Left ventricle myocardium inferior (tissue), 1 donor: ENCODE measurements at places on chromosomes 3 and 15. TPM values are rescaled to one million over a fixed set of nuclear protein-coding genes. Genes with fewer than 3 reads are reported as not detected.

The BDH1 gene
- total RNA-seq = 90.0 TPM

GRCh38 chr3:128369121-128369703 is 97.5 kb downstream of the DNAJB8 start:
- no peaks in the 10 kb centered on the region for H3K36me3 ChIP-seq
- H3K4me1 ChIP-seq = peaks cover 65% of the 10 kb centered on the region
- peak; percentile 38 for DNase-seq
- H3K27me3 ChIP-seq = no peaks in the 10 kb centered on the region

- H3K4me3 ChIP-seq = no peak overlapping the region
- no peak overlapping the region for H3K27ac ChIP-seq
- peaks cover 2% of the 10 kb centered on the region for H3K27me3 ChIP-seq
- H3K36me3 ChIP-seq = no peaks in the 10 kb centered on the region
These were observed 67.6 kb downstream of the TUSC7 start for GRCh38 chr3:116776880-116777785.

The KBTBD12 gene
- 41.8 TPM for total RNA-seq

GRCh38 chr15:65254356-65254755 is 32.3 kb downstream of the PARP16 start:
- H3K27ac ChIP-seq = no peak overlapping the region
- H3K27me3 ChIP-seq = no peaks in the 10 kb centered on the region
- H3K36me3 ChIP-seq = peaks cover 26% of the 10 kb centered on the region
- H3K4me1 ChIP-seq = peaks cover 10% of the 10 kb centered on the region
- no peak overlapping the region for H3K4me3 ChIP-seq

- no peaks in the 10 kb centered on the region for H3K27me3 ChIP-seq
- H3K36me3 ChIP-seq = no peaks in the 10 kb centered on the region
- H3K4me1 ChIP-seq = peaks cover 2% of the 10 kb centered on the region
- no peak overlapping the region for H3K27ac ChIP-seq
- H3K4me3 ChIP-seq = no peak overlapping the region
- no peak for DNase-seq
These were observed 255.9 kb upstream of the LYSMD4 start for GRCh38 chr15:99989095-99989494.

DNA sequence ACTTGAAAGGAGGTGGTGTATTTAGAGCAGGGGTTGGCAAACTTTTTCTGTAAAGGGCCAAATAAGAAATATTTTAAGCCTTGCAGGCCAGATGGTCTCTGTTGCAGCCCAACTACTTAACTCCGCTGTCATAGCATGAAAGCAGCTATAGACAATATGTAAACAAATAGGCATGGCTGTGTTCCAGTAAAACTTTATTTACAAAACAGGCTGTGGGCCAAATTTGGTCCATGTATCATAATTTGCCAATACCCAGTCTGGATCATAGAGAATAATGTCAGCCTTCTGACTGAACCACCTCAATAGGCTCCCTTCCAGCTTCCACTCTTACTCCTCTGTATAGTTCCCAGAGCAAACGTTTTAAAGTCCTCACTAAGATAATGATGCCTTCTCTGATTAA is 638.8 kb upstream of the CFAP20DC start:
- peaks cover 7% of the 10 kb centered on the region for H3K4me1 ChIP-seq
- DNase-seq = no peak
- no peak overlapping the region for H3K27ac ChIP-seq
- H3K36me3 ChIP-seq = no peaks in the 10 kb centered on the region
- H3K27me3 ChIP-seq = no peaks in the 10 kb centered on the region

- DNase-seq = no peak
- H3K27me3 ChIP-seq = no peaks in the 10 kb centered on the region
- H3K27ac ChIP-seq = no peak overlapping the region
- no peaks in the 10 kb centered on the region for H3K36me3 ChIP-seq
- H3K4me3 ChIP-seq = no peak overlapping the region
These were observed 377.1 kb upstream of the PROK2 start for GRCh38 chr3:72161881-72162595.

DNA sequence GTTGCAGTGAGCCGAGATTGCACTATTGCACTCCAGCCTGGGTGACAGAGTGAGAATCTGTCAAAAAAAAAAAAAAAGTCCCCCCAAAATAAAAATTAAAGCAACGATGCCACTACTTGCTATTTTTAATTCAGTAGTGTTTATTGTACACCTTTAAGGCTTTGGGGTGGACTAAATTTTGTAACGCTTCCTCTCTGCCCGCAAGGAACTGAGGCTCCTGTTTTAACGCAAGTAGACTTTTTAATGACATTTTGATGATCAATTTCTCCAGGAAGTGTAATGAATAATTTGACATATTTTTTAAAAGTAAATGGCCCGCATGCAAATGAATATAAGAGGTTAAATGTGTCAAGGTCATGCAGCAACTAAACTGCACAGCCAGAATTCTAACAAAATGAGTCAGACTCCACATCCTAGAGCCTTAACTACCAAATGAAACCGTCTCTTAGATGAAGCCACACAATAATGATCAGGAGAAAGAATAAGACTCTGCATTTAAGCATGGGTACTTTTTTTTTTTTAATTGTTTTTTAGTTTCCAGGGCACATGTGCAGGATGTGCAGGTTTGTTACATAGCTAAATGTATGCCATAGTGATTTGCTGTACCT is 96.8 kb upstream of the LMOD3 start:
- no peak overlapping the region for H3K27ac ChIP-seq
- DNase-seq = no peak
- H3K4me3 ChIP-seq = no peak overlapping the region
- H3K36me3 ChIP-seq = peaks cover 65% of the 10 kb centered on the region
- H3K4me1 ChIP-seq = no peaks in the 10 kb centered on the region

DNA sequence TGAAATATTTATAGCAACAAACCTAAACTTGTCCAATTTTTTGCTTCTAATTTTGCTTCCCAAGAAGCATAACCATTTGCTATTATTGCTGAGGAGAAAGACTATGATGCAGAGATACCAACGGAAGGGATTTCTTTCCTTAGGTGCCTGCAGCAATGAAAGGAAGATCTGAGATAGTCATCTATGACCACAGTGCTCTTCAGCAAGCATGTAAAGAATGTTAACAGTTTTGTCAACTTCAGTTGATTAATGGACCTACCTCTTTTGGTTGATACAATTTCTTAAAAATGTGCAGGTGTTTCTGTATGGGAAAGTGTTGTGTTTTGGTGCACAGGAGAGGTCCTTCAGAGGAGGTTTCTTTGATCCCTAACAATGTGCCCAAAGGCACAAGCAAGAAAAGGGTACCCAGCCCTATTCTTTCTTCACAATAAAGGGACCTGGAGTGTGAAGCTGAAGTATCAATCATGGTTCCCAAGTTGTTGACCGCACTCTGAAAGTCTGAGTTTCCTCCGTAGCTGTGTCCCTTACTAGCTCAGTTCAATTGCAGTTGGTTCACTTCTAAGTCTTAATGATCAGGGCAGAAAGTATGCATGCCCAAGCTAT is 307.7 kb upstream of the KCNH8 start:
- H3K4me3 ChIP-seq = no peak overlapping the region
- no peaks in the 10 kb centered on the region for H3K36me3 ChIP-seq
- no peaks in the 10 kb centered on the region for H3K4me1 ChIP-seq

DNA sequence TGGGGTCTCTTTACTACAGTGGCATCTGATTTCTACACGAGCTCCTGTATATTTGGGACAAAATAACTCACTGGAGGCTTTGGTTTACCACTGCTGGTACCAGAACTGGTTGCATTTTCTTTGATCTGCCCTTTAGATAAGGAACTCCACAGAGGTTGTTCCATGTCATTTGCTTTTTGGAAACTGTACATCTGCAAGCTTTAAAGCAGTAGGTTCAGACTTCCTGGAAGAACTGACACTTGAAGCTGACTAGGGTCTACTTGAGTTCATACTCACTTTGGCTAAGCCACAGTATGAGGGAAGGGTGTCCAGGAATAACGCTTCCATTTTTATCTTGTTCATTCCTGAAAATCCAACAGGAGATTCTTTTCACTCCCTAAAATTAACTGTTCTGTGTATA is 86.4 kb downstream of the WWTR1 start:
- no peaks in the 10 kb centered on the region for H3K27me3 ChIP-seq
- H3K4me3 ChIP-seq = no peak overlapping the region
- H3K27ac ChIP-seq = peak overlapping the region; percentile 27
- peaks cover 86% of the 10 kb centered on the region for H3K4me1 ChIP-seq
